ENCODE measurements at places on chromosomes 5 and 9.

- no peak for DNase-seq
Observed at GRCh38 chr5:146772881-146773466, 105.6 kb downstream of the PPP2R2B start.

DNA sequence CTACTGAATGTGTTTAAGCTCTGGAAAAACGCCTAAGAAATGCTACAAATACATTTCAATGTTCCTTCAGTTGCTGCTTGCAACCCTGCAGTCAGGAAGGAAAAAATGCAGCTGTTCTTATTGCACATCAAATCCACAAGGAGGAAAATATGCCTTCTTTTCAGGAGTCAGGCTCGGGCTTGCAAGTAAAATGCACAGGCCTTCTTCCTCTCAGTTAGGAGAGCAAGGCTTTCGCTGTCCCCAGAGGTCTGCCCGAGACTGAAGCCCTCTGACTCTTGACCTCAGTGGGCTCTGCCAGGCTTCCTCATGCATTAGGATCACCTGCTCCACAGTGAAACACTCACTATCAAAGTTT is 899 bp upstream of the SHC3 start:
- DNase-seq: no peak

DNA sequence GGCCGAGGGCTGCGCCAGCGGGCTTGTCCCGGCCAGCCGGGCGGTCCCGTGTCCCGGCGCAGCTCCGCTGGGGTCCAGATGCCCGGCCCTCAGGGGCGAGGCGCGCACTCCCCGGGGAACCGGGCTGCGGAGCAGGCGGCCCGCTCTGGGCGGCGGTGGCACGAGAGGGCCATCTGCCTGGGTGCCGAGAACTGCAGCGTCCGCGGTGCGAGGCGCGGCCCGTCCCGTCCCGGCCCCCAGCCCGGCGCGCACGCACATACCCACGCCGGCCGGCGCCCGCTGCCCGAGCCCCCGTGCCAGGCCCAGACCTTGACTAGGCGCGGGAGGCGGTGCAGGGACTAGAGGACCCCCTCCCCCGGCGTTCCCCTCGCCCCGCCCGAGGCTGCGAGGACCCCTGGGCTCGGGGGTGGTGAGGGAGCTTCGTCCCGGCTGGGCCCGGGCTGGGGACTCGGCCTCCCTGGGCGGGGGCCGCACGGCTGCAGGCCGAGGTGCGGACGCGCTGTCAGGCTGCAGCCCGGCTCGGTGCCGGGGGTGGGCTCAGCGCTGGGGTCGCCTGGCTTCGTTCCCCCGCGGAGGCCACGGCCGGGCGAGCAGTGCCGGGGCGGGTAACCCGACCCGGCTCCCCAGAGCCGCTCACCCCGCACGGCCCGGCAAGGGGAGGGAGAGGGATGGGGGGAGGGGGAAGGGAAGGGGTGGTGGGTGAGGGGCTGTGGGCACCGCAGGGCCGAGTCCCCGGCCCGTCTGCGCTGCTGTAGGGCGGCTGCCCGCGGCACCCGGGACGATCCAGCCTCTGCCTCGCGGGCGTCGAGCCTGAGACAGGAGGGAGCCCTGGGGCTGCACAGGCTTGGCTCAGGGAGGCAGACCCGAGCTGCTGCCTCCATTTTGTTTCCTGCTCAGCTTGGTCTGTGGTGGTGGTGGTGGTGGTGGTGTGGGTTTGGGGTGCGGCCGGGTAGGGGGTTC is 1.2 kb upstream of the NSD1 start:
- no peak for DNase-seq

DNA sequence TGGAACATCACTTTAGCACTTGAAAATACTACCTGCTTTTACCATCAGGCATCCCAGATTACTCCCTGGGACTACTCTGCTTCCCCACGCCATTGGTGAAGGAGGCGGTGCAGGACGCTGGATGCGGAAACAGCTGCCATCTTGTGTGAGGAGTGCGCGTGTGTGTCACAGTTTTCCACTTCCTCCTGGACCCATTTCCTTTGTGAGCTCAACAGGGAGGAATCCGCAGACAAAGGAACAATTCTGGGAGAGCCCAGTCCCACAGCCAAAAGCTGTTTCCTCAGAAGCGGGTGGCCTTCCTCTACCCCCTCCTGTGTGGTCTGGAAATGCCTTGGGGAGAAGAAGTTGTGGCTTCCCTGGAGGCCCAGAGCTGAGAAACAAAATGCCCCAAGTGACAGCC is 16.8 kb downstream of the AFAP1L1 start:
- DNase-seq: no peak

DNA sequence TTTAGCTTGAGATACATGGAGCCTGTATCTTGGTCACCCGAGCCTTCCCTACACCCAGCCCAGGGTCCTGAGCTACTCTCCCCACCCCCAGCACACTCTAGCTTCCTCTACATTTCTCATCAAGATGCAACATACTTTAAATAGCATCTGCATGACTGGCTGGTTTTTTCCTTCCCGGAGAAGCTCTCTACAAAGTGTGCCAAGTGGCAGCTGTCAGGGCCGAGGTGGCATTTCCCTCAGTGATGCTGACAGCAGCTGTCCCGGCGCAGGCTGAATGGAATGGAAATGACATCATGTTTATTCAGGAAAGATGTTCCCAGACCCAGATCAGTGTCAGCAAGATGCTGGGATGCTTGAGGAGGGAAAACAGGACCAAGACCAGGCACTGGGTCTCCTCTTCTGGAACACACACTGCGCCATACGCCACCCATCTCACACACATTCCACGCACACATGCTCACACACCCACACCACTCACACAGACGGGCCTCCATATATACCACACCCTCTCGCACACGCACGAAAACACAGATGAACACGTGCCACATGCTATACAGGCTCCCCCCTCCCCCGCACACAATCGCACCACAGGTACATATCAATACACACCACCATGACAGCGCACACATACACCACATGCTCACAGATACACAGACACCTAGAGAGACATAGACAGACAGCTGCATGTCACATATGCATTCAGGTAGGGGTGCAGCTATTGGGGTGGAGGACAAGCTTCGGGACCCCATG is 67.8 kb downstream of the LHX2 start:
- DNase-seq: no peak

- no peak for DNase-seq
Observed at GRCh38 chr9:73780916-73781315, 629.3 kb downstream of the ANXA1 start.

- DNase-seq: no peak
Observed at GRCh38 chr5:136731241-136731900, 366.0 kb upstream of the TRPC7 start.

DNA sequence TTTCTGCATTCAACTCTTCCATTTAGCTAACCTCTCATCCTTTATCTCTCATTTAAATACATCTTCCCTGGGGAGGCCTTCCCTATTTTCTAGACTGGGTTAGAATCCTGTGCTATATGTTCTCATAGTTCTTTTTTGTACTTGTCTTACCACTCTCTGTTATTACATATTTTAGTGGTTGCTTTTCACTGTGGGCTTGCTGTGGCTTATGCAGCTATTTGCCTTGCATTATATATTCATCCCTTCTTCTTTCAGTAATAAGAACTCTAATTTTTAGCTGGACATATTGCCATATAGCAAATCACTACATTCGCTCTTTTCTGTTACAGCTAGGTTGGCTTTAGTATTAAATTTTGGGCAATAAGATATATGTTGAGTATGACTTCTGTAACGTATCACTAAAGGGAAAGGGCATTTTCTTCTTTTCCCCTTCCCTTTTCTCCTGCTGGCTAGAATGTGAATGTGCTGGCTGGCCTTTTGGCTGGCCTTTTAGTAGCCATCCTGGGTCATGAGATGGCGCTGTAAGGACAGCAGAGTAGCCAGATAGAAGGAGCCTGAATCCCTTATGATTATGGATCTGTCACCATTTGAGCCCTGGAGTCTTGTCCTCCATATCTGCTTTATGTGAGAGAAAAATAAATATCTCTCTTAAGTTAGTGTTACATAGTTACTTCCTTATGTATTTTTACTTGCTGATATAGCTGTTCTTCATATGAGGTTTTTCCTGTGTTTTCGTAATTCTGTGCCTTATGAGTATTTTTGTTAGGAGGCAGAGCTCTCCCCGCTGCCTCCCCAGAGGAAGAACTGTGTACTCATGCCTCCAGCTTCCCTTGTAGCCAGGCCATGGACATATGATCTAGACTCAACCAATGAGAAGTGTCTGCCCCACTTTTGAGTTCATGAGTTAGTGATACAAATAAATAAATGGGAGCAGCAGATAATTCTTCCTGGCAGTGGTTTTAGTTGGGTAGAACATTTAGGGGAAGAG is 65.8 kb downstream of the NDUFAF2 start:
- DNase-seq: no peak

- peak; percentile 55 for DNase-seq
Observed at GRCh38 chr5:66596636-66597182, 516 bp downstream of the MAST4 start.

DNA sequence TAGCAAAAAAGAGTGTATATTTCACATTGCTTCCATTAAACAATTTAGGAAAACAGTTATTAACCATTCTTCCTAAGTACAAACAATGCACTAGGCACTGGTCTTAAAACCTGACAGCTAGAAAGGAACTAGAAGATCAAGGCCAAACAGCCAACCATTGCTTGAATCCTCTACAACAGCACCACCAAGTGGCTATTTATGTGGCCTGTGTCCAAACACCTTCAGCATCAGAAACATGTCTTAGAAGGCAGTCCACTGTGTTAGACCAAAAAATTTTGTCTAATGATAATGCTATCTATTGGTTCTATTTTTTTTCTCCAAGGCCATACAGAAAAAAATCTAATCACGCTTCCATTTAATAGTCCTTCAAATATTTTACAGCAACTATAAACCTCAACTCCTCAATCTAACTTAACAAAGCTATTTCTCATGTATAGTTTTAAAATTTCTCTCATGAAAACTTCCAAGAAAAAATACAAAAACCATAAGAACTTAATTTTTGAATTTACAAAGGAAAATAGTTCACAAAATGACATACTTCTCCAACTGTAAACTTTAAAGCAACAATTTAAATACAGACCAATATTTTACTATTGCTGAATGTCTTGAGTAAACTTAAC is 36.1 kb downstream of the CAAP1 start:
- peak; percentile 71 for DNase-seq

GRCh38 chr5:13478831-13479465 is 465.5 kb downstream of the DNAH5 start:
- DNase-seq: peak; percentile 87

DNA sequence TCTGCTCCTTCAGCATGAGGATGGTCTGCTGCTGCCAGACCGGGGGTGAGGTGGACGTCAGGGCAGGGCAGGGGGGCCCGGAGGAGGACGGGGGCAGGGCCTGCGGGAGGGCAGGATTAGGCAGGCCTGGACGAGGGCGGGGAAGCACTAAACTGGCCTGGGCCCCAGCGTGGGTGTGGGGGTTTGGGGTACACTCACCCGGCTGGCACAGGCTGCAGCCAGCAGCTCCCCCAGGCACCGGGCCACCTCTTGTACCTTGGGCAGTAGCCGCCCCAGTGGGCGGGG is 5.5 kb downstream of the SAPCD2 start:
- DNase-seq: no peak
